ENCODE measurements at places on chromosomes 6 and 20. TPM values are rescaled to one million over a fixed set of nuclear protein-coding genes. Genes with fewer than 3 reads are reported as not detected.

GRCh38 chr20:4670469-4670868 lies 51.2 kb upstream of the PRND start:
- no peak for DNase-seq

DNA sequence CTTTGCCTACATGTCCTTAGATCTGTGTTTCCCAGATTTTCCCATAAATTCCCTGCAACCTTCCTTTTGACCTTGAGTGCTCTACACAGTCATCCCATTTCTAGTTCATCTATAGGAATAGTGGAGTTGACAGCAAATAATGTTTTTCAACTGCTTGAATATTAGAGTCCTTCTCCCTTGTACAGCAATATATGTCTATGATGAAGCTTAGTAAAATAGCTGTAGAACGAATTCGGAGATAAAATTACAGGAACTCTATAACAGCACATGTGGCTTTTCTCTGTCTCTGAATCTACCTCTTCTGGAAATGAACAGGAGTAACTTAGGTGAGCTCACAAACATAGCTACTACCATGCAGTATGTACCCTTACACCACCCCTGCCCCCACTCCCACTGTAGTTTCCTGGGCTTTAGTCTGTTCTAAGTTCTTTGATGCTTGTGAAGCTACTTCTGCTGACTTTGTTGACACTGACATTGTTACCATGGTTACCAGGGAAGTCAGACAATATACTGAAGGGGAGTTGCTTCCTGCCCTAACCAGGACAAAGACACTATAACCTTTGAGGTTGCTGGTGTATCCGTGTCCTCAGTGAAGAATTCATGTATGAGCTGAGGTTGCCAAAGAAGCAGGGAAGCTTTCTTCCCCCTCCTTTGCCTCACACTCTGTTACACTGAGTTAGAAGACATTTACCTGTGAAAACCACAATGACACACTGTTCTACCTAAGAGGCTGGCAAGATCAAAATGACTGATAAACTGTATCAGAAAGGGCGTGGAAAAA lies 35.8 kb upstream of the SHLD1 start:
- DNase-seq, result no peak

Gene SOX4
- total RNA-seq, result 24.6 TPM

DNA sequence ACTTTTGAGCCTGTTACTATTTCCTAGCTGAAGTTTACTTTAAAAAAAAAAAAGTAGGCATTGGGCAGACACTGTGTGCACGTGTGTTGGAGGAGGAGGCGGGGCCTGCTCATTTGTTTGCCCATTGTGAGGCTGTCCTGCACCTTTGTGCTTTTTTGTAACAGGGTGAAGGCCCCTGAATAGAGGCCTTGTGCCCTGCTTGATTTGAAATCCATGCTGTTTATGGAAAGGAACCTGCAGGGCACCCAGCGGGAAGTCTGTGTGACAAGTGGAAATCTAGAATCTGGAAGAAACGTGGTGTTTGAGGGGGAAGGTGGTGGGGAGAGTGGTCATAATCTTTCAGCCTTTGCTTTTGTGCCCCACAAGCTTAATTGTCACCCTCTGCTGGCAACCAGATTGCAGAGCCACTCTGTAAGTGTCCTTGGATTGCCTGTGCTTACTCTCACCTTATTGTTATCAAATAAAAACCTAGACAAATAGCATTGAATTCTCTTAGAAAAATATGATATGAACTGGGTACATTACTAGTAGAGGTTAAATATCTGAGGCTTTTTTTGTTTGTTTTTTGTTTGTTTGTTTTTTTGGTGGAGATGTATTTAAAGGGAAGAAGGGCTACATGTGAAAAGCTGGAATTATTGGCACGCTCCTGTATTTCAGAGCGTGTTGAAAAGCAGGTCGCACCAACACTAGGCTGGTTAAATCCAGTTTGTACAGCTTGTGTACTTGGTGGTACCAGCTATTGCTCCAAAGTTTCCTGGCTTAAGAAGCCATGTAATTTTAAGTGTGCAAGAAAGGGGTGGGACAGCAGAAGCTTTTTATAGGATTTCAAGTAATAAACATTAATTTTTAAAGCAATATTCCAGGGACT lies 156.3 kb downstream of the ARID1B start:
- no peak for DNase-seq

DNA sequence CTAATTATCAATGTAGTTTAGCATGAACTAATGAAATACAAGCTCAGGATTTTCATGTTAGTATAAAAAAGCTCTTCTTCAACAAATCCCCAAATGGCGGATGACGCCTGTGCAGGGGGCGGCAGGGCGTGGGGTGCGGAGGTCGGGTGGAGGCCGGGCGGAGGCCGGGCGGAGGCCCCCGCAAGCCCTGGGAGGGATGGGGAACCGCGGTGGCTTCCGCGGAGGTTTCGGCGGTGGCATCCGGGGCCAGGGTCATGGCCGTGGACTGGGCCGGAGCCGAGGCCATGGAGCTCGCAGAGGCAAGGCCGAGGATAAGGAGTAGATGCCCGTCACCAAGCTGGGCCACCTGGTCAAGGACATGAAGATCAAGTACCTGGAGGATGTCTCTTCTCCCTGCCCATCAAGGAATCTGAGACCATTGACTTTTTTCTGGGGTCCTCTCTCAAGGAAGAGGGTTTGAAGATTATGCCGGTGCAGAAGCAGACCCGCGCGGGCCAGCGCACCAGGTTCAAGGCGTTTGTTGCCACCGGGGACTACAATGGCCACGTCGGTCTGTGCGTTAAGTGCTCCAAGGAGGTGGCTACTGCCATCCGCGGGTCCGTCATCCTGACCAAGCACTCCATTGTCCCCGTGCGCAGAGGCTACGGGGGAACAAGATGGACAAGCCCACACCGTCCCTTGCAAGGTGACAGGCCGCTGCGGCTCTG lies 10.4 kb upstream of the EIF2S2 start:
- DNase-seq, result no peak

DNA sequence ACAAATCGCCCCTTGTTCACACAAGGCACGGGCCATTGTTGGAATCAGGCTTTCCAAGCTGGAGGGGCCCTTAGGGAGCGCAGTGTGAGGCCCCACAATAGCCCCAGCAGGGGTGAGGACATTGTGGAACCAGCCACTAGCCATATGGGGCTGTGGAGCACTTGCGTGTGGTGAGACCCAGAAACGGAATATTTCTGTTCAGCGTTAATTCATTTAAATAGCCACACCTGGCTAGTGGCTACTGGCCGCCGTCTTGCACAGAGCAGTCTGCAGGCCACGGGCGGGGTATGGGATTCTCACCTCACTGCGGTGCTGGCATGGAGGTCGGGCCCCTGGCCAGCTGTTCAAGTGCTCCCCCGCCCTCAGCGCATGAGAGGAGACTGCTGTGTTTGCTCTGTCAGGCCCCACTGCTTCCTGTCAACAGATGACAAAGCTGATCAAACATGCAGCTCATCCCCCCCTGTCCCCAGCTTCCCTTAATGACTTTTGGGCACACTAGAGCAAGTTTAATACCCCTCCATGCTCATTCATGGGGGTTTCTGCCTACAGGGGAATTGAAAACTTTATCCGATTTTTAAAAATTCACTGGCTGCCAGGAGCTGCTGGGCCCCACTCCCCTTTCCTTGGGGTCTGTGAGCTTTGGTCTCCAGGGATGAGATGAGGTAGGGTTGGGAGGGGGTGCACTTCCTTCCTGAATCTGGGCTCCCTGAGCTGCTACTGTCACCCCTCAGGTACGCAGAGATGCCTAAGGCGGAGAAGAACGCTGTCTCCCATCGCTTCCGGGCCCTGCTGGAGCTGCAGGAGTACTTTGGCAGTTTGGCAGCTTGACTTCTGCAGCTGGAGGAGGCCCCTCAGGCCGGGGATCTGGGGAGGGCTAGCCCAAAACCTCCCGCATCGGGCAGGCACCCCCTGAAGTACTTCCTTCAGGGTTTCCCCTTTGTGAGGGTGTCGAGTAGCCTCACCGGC lies 13.6 kb downstream of the ITPA start:
- DNase-seq, result peak; percentile 37

GRCh38 chr6:69790629-69791028 lies 6.2 kb downstream of the LMBRD1 start:
- DNase-seq, result no peak

DNA sequence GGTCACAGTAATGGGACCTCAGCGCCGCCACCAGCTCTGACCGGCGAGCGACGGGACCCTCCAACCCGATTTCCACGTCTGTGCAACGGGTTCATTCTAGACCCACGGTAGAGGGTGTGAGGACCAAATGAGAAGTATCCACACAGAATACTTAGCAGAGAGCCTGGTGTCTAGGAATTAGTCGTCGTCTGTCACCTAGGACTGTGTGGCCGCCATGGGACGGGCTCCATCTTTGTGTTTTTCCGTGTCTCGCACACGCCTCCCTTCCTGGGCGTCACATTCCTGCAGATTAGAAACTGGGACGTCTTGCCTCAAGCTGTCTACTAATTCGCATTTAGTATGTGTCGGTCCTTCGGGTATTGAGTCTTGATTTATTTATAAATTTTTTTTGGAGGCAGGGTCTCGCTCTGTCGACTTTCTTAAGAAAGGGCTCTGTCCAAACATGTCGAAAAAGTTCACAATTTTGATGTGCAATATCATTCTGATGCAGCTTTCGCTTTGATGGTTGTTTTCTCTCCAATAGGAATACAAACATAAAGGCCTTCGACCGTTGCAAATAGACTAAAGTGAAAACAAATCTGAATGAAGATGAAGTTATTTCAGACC lies 563 bp downstream of the MGME1 start:
- peak; percentile 60 for DNase-seq

GRCh38 chr20:57480444-57481160 lies 44.3 kb downstream of the CTCFL start:
- no peak for DNase-seq

DNA sequence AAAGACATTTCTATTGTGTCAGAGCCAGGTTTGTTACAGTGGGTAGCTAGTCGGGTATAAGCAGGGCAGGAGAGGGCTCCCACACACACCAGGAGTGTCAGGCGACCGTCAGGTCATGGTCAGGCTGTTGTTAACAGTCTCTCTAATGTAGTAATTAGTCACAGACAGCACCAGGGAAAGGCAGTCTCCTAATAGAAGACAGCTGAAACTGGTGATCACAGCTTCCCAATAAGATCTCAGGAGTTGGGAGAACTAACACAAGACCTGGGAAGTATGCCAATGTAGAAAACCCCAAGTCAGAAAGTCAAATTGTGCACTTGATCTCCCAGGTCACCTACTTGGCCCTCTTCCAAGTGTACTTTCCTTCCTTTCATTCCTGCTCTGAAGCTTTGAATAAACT lies 53.0 kb upstream of the GPR6 start:
- DNase-seq, result no peak

- DNase-seq, result peak; percentile 45
Measured at GRCh38 chr20:46113113-46113470, 5.0 kb upstream of the CD40 start.

DNA sequence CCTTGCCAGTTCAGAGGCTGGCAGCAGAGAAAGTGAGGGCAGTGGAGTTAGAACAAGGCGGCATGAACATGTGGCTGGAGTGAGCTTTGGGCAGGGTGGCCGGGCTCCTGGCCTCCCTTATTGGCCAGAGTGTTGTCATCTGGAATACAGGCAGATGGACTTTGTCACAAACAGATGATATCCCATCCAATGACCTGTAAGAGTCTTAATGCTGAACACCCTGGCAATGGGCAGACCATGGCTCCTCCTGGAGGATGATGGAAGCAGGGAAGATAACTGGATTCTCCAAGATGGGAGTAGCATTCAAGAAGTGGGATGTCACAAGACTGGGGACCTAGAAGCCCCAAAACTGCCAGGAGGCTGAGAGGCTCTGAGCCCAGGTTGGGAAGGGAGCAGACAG lies 242.1 kb downstream of the MAFB start:
- DNase-seq, result no peak

Gene MRS2
- 46.7 TPM for total RNA-seq

Gene REM1
- total RNA-seq, result not detected

Gene HCRTR2
- not detected for total RNA-seq

- DNase-seq, result peak; percentile 50
Measured at GRCh38 chr6:148513145-148514071, 170.8 kb downstream of the SASH1 start.

GRCh38 chr20:16974080-16974854 lies 226.1 kb downstream of the OTOR start:
- DNase-seq, result no peak

- no peak for DNase-seq
Measured at GRCh38 chr6:131281471-131282270, 146.4 kb downstream of the AKAP7 start.

- no peak for DNase-seq
Measured at GRCh38 chr6:100459592-100460184, 5.0 kb downstream of the SIM1 start.

DNA sequence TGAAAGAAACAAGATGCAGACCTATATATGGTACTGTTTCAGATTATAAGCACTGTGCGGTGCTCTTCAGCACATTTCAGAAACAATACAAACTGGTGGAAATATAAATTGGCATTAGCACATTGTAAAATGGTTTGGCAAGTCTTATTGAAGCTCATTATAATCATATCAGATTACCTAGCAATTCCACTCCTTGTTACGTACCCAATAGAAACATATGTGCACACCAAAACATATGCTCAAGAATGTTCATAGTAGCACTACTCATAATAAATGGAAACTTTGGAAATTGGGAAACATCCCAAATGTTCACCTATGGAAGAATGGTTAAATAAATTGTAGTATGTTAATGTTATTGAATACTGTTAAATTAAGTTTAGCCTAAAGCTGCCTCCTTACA lies 54.9 kb upstream of the PLEKHG1 start:
- DNase-seq, result no peak

DNA sequence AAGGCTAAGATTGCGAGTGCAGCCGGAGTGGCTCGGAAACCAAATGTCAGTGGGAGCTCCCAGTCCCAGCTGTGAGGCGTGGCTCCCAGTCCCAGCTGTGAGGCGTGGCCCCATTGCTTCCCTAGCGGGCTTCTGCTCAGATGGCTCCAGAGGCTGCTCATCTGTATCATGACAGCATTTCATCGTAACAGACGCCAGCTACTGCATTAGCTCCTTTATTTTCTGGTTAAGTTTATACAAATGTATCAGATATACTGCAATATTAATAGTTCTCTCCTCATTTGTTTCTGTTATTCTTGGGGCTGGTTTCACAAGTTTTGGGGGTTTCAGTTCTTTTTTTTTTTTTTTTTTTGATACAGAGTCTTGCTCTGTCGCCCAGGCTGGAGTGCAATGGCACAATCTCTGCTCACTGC lies 34.7 kb upstream of the TBXT start:
- no peak for DNase-seq

GRCh38 chr6:101668496-101669030 lies 275.1 kb downstream of the GRIK2 start:
- no peak for DNase-seq

DNA sequence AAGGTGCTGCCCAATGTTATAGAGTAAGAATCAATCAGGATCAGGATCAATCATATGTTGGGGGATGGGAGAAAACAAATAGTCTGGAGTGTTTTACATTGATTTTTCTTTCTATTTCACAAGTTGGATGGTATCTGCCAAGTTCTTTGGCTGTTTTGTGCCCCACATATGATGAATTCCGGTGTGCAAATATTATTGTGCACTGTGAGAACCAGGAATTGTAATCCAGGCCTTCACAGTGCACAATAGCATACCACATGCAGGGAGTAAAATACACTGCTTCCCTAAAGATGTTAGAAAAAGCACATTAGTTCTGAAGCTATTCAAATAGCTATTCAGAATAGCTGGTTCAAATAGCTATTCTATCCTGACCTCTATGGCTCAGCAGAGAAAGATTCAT lies 133.7 kb downstream of the LCA5 start:
- DNase-seq, result no peak

Data from Daoy (cell line).